Activated CD4-positive, CD25-positive, alpha-beta regulatory T cell treated with anti-CD3 and anti-CD28 coated beads, Interleukin-2, amount 50 U/mL, for 16 hours (primary cell): ENCODE measurements at places on chromosomes 2 and 18.

GRCh38 chr2:64114063-64114911 is 29.9 kb downstream of the PELI1 start:
- no peak for DNase-seq

GRCh38 chr2:105391058-105391627 is 7.7 kb downstream of the FHL2 start:
- no peak for DNase-seq

DNA sequence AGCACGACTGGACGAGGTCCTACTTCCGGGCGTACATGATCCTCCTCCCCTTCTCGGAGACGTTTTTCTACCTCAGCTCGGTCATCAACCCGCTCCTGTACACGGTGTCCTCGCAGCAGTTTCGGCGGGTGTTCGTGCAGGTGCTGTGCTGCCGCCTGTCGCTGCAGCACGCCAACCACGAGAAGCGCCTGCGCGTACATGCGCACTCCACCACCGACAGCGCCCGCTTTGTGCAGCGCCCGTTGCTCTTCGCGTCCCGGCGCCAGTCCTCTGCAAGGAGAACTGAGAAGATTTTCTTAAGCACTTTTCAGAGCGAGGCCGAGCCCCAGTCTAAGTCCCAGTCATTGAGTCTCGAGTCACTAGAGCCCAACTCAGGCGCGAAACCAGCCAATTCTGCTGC is 24.8 kb downstream of the LYPD1 start:
- DNase-seq, result no peak

DNA sequence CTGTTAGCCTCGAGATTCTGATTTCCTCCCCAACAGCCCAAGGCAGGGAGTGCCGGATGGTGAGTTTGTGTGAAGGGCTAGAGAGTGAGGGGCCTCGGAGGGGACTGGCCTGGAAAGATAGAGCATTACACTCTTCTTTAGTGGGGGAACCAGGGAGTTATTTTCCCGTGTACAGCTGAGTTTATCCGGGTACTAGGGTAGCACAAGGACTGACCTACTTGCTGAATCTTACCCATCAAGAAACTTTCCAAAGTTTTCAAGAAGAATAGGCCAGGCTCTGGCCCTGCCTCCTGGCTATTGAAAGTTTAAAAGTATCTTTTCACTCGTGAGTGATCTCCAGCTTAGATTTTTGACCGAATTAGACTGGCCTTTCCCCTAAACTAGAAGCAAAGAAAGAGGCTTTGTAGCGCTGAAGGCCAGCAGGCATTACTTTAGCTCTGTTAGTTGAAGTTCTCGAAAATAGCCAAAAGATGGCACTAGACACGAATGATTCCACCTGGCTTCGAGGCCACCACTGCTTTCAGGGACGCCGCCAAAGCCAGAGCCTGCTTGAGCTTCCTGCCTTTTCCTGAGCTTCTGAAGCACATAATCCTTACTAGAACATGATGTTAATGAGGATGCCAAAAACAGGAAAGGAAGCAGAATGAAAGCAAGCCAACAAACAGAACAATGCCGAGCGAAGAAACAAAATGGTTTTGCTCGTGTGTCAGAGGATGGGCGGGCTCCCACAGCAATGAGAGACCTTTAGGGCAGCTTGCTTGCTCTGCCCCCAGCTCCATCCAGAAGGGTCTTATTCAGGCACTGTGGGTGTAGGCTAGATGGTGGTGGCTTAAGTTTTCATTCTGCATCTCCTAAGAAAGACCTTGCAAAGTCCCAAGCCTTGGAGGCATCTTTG is 55.8 kb downstream of the TSN start:
- DNase-seq, result no peak

- no peak for DNase-seq
Measured at GRCh38 chr2:231069379-231070054, 12.8 kb downstream of the PSMD1 start.

- DNase-seq, result no peak
Measured at GRCh38 chr2:8346208-8346607, 335.6 kb upstream of the ID2 start.

DNA sequence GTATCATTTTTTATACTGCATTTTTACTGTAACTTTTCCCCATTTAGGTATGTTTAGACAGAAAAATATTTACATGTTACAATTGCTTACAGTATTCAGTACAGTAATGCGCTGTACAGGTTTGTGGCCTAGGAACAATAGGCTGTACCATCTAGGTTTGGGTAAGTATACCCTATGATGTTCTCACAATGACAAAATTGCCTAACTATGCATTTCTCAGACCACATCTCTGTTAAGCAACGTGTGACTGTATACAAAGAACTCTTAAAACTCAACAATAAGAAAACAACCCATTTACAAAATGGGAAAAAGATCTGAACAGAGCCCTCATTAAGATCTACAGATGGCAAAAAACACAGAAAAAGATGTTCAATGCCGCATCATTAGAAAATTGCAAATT is 29.4 kb downstream of the FAM210A start:
- DNase-seq, result no peak

- DNase-seq, result no peak
Measured at GRCh38 chr2:75892490-75892889, 181.8 kb upstream of the GCFC2 start.

- no peak for DNase-seq
Measured at GRCh38 chr2:174784909-174785308, 20.6 kb upstream of the CHRNA1 start.

DNA sequence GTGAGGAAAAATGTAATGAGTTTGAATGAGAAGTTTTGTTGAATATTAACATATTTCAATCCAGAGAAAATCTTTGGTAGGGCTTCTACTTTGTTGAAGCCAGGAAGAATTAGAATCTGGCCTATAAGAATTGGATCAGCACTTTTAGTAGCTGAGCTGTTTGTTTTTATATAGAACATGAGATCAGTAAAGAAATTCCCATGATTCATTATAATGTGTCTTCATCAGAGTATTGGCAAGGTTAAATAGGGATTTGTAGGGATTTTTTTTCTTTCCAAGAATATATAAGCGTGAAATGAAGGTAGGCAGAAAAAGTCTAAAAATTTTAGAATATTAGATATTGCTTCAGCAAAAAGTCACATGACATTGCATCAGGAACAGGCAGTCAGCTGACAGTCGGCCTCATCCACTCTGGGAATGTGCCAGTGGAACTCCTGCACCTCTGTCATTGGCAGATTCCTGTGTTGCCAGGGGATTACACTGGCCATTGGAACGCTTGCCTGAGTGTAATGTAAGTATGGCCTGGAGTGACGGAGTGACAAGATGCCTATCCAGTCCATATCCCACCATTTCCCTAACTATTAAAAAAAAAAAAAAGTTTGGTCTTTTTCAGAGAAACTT is 60.6 kb downstream of the SERTAD2 start:
- no peak for DNase-seq

DNA sequence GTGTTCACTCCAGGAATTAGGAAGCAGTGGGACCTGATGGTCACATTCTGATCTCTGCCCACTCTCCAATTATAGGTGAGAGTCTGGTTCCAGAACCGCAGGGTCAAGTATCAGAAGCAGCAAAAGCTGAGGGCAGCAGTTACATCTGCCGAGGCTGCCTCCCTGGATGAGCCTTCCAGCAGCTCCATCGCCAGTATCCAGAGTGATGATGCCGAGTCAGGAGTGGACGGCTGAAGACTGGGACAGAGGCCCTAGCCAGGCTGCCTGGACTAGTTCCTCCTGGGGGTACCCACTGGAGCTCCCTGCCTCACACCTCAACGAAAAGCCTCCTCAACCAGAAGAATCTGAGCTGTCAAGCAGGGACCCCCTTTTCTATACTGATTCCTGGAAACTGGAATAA is 3.3 kb upstream of the SMYD5 start:
- no peak for DNase-seq
